ENCODE measurements at places on chromosomes 11 and 22. TPM values are rescaled to one million over a fixed set of nuclear protein-coding genes. Genes with fewer than 3 reads are reported as not detected.

Gene ALDH3B1
- total RNA-seq: 0.63 TPM

Gene CRYAB
- 1.0 TPM for total RNA-seq

Gene TYR
- total RNA-seq: not detected

Gene P2RX3
- total RNA-seq: not detected

Gene OR56A3
- total RNA-seq: not detected

Gene MYOD1
- not detected for total RNA-seq

Gene DNAJB13
- not detected for total RNA-seq

Measured in bladder microvascular endothelial cell (primary cell).